ENCODE measurements at places on chromosomes 5 and 9. TPM values are rescaled to one million over a fixed set of nuclear protein-coding genes. Genes with fewer than 3 reads are reported as not detected.

DNA sequence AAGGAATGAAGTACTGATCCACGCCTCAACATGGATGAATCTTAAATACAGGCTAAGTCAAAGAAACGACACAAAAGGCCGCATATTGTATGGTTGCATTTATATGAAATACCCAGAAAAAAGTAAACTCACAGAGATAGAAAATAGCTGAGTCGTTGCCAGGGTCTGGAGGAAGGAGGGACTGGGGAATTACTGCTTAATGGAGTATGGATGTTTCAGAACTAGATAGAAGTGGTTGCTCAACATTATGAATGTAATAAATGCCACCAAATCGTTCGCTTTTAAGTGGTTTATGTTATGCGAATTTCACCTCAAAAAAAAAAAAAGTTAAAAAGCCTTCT lies 784 bp upstream of the MSANTD3 start:
- H3K27me3 ChIP-seq, result peaks cover 4% of the 10 kb centered on the region
- no peak for DNase-seq
- peak overlapping the region; percentile 70 for H3K4me3 ChIP-seq
- peak overlapping the region; percentile 47 for H3K27ac ChIP-seq
- no peaks in the 10 kb centered on the region for H3K4me1 ChIP-seq

DNA sequence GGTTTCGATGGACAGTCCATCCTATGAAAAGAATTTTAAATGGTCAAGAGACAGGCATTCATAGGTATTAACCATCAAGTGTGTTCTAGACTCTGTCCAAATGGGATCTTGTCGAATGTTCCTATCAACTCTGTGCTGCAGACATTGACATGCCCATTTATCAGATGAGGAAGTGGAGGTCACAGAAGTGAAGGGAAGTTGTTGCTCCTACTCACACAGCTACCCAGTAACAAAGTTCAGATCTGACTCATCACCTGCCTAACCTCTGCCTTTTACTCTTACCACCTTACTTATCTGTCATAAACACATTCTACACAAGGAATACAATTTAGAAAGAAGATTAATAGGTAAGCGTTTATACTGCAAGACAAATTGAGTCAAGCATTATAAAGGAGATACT lies 426.2 kb upstream of the BRINP1 start:
- no peak for DNase-seq
- no peaks in the 10 kb centered on the region for H3K36me3 ChIP-seq
- H3K27me3 ChIP-seq, result no peaks in the 10 kb centered on the region
- no peak overlapping the region for H3K4me3 ChIP-seq
- H3K4me1 ChIP-seq, result no peaks in the 10 kb centered on the region

GRCh38 chr9:114247077-114247476 lies 75.8 kb upstream of the ORM1 start:
- H3K36me3 ChIP-seq, result no peaks in the 10 kb centered on the region
- H3K4me1 ChIP-seq, result no peaks in the 10 kb centered on the region
- H3K4me3 ChIP-seq, result no peak overlapping the region
- DNase-seq, result no peak

CCNJL gene
- 0.44 TPM for total RNA-seq

DNA sequence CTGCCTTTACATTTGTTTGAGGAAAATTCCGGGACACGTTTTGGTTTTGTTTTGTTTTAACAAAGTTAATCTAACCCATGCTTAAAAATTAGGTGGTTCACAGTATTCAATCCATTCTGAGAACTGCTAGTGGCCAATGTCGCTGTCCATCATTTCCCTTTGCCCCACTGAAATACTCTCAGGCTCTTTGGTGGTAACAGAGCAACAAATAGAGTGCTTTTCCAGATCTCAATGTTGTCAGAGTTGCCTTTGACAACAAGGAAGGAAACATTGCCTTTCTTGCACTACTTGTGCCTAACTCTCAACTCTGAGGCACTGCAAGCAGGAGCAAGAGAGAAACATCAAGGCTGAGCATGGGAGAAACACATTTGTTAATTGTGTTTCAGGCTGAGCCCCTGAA lies 154.0 kb downstream of the MCTP1 start:
- H3K4me3 ChIP-seq, result no peak overlapping the region
- no peak for DNase-seq
- no peak overlapping the region for H3K27ac ChIP-seq
- H3K36me3 ChIP-seq, result no peaks in the 10 kb centered on the region
- no peaks in the 10 kb centered on the region for H3K27me3 ChIP-seq
